Fibroblast of skin of left quadriceps (primary cell): ENCODE measurements at places on chromosomes 4 and X.

DNA sequence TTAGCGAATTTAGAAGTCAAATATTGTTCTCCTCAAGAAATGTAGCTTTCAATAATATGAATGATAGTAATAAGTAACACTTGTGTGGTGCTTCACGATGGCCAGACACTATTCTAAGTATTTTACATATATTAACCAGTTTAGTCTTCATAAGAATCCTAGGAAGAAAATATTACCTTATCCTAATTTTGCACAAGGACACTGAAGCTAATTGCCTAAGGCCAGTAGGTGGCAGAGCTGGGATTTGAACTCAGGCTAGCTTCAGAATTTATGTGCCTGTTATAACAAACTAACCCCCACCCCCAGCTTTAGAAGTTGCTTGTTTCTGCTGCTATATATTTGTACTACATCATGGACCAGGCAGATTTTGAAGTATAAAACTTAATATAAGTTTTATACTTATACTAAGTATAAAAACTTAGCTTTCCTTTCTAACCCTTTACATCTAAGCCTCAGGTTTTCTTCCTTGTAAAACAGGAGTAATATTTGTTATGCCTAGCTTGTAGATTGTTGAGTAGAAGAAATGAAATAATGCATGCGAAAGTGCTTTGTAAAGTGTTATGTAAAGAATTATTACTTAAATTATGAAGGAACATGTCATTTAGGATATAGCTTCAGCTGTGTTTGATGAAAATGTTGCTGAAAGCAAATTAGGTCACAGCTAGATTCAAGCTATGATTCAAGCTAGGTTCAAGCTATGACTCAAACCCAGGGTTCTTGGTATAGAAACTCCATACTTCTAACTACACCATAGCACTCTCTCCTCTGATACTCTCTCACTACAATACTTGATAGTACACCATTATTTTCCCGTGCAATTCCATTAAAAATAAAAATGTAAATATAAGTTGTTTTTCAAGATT, 4.2 kb upstream of the CDS1 start:
- DNase-seq, result peak; percentile 14

GRCh38 chr4:37452952-37453280, 208.4 kb downstream of the NWD2 start:
- peak; percentile 19 for DNase-seq

- no peak for DNase-seq
Measured at GRCh38 chr4:66284991-66285451, 614.7 kb upstream of the EPHA5 start.

DNA sequence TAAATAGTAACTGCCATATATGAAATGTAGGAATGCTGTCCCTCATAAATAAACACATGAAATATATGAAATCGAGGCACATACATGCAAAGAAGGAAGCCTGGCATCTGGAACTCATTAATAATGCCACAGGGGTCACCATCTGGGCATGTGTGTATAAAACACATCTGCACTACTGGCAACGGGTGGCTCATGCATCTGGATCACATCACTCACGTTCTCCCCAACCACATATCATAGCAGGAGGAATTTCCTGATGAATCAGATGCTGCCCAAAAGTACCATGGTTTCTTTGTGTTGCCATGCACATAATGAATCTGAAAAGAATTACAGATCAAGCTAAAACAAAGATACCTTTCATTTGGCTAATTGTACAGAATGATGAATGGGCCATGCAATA, 28.6 kb downstream of the RNF175 start:
- DNase-seq, result peak; percentile 89

DNA sequence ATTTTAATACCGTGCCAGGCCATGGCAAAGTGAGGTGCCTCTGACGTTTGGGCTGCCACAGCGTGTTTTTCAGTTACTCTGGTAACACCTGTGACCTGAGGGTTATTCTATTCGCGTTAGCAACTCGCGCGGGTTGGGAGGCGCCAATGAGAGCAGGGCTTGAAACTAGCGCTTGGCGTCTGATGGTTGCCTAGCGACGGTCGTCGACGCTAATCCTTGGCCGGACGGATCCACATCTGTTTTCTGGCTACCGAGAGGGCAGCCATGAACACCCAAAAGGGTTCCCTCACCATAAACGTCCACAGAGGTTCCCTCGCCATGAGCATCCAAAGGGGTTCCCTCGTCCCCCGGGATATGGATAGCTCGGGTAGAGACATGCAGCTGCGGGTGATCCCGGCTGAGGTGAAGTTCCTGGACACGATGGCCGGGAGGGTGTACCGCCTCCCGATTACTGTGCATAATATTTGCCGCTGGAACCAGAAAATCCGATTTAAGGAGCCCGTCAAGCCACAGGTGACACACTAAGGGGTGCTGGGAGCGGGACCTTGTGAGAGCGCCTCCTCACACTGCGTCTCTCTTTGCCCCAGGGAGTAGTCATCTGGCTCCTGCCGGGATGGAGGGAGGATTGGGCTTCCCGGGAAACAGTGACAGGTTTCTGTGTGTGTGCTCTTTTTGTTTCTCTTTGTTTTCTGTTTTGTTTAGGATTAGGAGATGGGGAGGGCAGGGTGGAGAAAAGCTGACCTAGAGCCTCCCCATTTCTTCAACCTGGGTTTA, at the start of gene CFAP47:
CFAP47 (plus strand) TSS at position 199 of the 774 bp plus-strand sequence; CDS start at position 265, 66 bp downstream.
- no peak for DNase-seq

DNA sequence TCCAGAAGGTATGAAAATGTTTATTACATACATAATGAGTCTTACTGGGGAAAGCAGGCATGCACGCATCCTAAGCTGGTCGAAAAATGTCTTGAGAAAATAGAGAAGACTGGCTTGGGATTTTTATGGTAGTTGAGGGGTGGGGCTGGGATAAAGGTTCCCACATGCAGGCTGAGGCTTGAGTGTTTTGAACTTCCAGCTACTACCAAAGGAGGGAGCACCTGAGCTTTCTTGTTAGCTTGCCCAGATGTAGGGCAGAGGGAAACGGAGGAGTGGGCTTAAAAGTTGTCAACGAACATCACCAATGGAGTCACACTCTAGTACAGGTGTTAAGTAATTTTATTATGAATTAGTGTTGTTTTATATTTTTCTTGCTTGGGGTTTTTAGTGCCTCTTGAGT, 39.6 kb upstream of the SRPX start:
- DNase-seq, result no peak

DNA sequence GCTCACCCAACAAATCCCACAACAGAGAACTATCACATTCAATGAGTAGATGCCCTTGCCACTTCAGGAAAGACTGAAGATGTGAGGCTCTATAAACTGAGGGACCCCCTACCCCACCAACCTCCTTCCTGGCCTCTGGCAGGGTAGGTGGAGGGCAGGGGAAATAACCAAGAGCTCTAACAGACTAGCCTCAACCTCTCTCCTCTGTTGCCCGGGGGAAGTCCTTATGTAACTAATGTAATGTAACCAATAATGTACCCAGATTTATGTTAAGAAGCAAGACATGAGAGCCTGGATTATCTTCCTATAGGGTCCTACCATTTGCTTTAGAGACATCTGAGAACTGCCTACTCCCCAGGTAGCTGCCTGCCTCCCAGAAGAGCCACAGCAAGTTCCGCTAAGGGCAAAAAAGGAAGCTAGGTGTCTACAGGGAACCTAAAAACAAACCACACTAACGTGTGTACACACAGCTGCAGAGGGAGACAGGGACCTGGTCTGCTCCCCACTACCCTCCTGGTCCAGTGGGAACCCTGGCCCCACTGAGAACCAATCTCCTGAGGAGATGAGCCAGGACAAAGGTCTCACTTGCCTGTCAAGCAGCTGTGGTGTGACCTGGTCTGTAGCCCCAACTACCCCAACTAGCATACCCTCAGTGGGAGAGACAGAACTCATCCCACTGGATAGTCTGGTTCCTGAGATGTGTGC, 17.7 kb downstream of the OTUD5 start:
- no peak for DNase-seq

GRCh38 chrX:13007519-13008188, 32.7 kb downstream of the TMSB4X start:
- no peak for DNase-seq

- no peak for DNase-seq
Measured at GRCh38 chr4:150632639-150633038, 50.7 kb downstream of the MAB21L2 start.

DNA sequence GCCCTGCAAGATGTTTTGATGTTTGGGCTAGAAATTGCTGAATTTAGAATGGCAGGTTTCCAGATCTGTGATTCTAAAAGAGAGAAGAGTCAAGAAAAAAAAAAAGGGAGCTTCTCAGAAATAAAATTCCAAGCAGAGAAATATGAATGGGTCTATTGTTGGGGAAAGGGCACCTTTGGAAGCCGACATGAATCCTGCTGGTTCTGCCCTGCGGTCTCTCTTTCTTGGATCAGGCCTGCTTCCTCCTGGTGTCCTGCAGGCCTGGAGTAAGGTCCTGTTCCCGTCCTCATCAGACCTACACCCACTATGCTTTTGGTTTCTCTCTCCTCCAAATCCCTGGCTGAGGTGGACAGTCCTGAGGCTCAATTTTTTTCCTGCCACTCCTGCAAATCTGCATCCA, 109.8 kb upstream of the TRIM2 start:
- DNase-seq, result no peak

- DNase-seq, result peak; percentile 25
Measured at GRCh38 chr4:147548256-147548655, 67.4 kb downstream of the EDNRA start.

- no peak for DNase-seq
Measured at GRCh38 chrX:154750301-154751202, at the start of gene GAB3. TSS of gene GAB3 (minus strand) at chrX:154751077. CDS start at chrX:154751025, 52 bp downstream.
